LoVo (cell line): ENCODE measurements at places on chromosomes 7 and 10.

GRCh38 chr7:101999393-101999792 is 182.0 kb downstream of the CUX1 start:
- DNase-seq: no peak

DNA sequence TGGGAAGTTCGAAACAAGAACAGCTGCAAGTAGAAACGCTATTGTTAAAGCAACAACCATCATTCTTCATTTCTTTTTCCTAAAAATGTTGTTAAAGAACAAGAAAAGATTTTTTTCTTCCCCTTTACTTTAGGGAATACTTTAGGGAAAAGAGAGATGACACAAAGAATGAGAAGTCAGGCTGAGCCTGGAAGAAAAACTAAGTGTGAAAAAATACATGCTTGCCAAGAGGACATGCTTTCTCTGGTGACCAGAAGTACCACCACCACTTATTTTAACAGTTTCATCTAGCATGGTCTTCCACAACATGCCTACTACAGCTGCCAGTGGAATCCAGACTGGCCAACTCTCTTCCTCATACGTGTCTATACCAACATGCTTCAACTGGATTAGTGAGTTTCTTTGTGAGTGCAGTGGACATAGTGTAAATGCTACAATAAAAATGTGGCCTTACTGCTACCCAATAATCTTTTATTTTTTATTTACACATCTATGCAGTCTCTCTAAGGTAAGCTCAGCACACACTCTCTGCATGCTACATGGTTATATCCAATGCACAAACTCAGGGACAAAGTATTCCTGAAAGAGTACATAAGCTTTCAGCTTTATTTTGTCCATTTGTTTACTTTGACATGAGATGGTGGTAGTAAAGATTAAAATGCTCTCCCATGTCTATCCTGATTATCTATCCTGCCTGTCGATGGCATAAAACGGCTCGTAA is 196.2 kb downstream of the TAX1BP1 start:
- DNase-seq: no peak

GRCh38 chr10:58982470-58983239 is 193.8 kb upstream of the PHYHIPL start:
- no peak for DNase-seq

DNA sequence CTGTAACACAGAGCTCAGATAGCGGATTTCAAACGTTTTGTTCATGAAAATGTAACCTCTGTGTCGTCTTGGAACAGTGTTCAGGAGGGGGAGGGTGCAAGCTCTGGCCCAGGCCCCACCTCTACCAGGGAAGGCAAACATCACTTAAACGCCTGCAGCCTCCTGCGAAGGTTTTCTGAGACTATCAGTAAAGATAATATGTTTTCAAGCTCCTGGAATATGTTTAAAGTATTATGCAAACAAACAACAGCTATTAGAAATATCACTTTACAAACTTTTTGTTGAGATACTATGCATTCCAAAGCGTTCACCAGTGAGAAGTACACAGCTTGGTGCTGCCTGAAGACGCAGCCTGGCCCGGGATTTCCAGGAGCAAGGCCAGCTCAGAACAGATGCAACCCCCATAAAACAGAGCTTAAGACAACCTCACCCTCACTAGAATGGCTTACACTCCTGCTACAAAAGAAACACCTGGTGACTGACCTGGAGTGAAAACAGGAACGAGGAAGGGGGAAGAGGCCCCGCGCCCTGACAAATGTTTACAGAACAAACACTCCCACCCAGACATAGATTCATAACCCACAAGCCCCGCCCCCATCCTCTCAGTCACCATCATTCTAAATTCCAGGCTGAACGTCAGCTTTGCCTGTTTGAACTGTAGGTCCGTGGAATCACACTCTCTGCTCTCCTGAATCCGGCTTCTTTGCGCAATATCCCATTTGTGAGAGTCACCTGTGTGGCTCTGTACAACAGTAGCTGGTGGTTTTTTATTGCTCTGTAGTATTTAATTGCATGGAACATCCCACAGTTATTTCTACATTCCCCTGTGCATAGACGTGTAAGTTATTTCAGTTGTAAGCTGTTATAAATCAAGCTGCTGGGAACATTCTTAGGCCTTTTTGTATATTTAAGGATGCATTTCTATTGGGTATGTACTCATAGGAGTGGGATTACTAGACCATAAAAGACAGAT is 155.0 kb downstream of the PTPRN2 start:
- peak; percentile 70 for DNase-seq

GRCh38 chr10:129712000-129712399 is 245.0 kb downstream of the MGMT start:
- DNase-seq: no peak

DNA sequence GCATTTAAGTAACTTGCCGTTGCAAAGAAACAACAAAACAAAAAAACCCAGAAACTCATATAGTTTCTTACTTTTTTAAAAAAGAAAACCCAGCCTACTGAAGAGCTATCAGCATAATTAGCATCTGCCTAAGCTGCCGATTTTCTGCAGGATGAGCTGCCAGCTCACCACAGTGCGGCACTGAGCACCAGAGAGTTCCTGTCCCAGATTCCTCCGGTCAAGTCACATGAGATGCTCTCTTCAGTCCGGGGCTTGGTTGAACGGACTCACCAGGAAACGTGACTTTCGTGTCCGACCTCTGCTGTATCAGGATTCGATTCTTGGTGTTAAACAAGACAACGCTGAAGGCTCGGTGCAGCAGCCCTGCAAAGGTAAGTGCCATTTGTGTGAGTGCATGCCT is 3.2 kb downstream of the IDI2 start:
- DNase-seq: no peak
